ENCODE measurements at places on chromosomes 3 and 15. TPM values are rescaled to one million over a fixed set of nuclear protein-coding genes. Genes with fewer than 3 reads are reported as not detected.

The SMCO1 gene
- total RNA-seq: not detected

The SLC28A2 gene
- total RNA-seq: not detected

The CD86 gene
- not detected for total RNA-seq

DNA sequence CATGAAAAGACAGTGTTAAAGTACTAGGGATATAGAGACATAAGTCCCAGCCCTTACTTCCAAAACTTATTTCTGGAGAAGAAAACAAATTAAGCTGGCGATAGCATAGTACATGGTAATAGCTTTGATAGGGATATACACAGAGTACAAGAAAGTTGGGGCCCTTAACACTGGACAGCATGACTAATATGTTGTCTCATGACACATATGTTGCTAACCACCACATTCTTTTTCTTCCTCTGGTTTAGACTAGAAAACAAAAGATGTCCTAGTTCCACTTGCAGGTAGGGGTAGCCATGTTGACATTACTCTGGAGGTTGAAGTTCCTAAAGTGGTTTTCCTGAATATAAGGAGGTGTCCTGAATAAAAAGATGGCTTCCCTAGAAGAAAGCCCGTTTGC, 75.3 kb downstream of the RFX7 start:
- no peak for DNase-seq

The GOLGA8O gene
- 0.99 TPM for total RNA-seq

The B3GALNT1 gene
- 13.1 TPM for total RNA-seq

GRCh38 chr3:161230621-161231171, 9.6 kb downstream of the NMD3 start:
- no peak for DNase-seq

The TRIM42 gene
- not detected for total RNA-seq

The GOLGA8G gene
- total RNA-seq: not detected

DNA sequence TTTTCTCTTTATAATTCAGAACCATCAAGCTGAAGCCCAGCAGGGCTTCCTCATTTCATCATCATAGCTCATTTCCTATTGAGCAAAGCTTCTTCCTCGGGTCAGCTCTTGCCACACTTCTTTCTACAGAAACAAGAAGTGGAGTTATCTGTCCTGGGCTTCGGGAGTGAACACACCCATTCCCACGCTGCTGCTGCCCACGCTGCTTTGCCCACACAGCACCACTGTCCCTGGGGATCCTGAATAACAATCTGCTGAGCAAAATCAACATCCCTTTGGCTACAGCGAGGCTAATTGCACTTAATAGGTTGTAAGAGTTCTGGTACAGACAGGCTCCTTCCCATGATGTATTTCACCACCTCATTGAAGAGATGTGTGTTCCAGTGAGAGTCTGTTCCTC, 23.7 kb downstream of the CEP19 start:
- peak; percentile 77 for DNase-seq

- no peak for DNase-seq
Measured at GRCh38 chr15:87764461-87765240, 491.9 kb downstream of the NTRK3 start.

The GOLGA8J gene
- not detected for total RNA-seq

DNA sequence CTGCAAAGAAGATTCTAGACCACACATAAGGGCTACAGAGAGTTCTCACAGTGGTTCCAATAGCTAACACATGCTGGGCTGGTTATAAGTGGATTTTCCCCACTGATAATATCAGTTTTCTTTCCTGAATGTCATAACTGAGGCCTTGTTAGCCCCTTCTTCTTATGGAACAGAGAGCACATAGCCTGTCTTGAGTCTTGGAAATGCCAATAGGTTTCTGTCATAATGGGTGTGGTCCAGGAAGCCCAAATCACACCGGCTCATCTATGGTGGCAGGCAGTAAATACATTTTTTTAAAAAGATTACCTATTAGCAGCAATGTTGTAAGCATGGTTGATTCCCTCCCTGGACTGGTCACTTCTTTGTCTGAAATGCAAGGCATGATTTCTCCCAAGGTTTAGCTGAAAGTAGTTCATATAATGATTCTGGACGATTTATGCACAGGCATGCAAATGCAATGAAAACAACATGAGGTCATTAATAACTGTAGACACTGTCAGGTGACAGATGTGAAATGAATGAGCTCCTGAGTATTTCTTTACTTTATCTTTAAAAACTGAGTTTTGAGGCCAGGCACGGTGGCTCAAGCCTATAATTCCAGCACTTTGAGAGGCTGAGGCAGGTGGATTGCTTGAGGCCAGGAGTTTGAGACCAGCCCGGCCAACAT, 67.2 kb upstream of the ATP2C1 start:
- DNase-seq: no peak

DNA sequence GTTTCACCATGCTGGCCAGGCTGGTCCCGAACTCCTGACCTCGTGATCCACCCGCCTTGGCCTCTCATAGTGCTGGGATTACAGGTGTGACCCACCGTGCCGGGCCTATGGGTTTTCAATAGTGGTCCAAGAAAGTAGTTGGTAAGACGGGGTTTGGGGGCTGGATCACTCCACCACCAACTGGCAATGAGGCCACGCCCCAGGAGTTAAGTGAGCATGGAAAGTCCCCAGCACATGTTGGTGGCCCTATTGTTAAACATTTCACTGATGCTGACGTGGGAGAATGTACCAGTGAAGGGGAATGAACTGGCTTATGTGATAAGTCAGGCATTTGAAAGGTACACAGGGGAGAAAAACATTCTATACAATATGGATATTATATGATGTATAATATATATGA, 80.4 kb downstream of the CHRD start:
- DNase-seq: no peak

GRCh38 chr3:81516042-81516441, 245.4 kb downstream of the GBE1 start:
- peak; percentile 65 for DNase-seq

Measured in fibroblast of lung (primary cell).